Astrocyte (in vitro differentiated cells and primary cell): ENCODE measurements at places on chromosomes 1 and 21. TPM values are rescaled to one million over a fixed set of nuclear protein-coding genes. Genes with fewer than 3 reads are reported as not detected.

Gene LCE1C
- not detected in 2 replicates for total RNA-seq

Gene HMGCS2
- total RNA-seq: not detected in 2 replicates

Gene FCGR3B
- not detected in 2 replicates for total RNA-seq

Gene C1orf115
- total RNA-seq: 1.1 and 1.8 TPM in 2 replicates

Gene GPR25
- not detected in 2 replicates for total RNA-seq

Gene OR2W3
- total RNA-seq: 4.0 and 5.9 TPM in 2 replicates

Gene SELE
- not detected in 2 replicates for total RNA-seq

Gene OSBPL9
- total RNA-seq: 115 and 117 TPM in 2 replicates

Gene FCRL2
- not detected in 2 replicates for total RNA-seq

Gene C8B
- total RNA-seq: not detected in 2 replicates

Gene MYOC
- total RNA-seq: not detected in 2 replicates

Gene CRP
- not detected in 2 replicates for total RNA-seq

Gene CCNL2
- total RNA-seq: 194 and 197 TPM in 2 replicates

Gene COL18A1
- 616 and 692 TPM in 2 replicates for total RNA-seq

Gene CASZ1
- total RNA-seq: 3.5 and 4.0 TPM in 2 replicates

Gene ALPL
- 24.3 and 45.4 TPM in 2 replicates for total RNA-seq

Gene NR1I3
- total RNA-seq: not detected in 2 replicates

Gene KCNA3
- 0.09 TPM in 1 of 2 replicates, not detected in the other for total RNA-seq

Gene TRNP1
- total RNA-seq: 16.4 and 19.2 TPM in 2 replicates

Gene SLC35D1
- 12.7 and 13.1 TPM in 2 replicates for total RNA-seq

Gene SSR2
- total RNA-seq: 236 and 244 TPM in 2 replicates

Gene TAS1R1
- total RNA-seq: not detected in 2 replicates

Gene ACOT11
- 1.5 and 2.7 TPM in 2 replicates for total RNA-seq

Gene SPATA21
- total RNA-seq: not detected in 2 replicates

Gene TESK2
- 1.7 and 2.0 TPM in 2 replicates for total RNA-seq

Gene TMEM240
- 7.0 and 9.0 TPM in 2 replicates for total RNA-seq

Gene FLG2
- total RNA-seq: not detected in 2 replicates

Gene RGS18
- total RNA-seq: not detected in 2 replicates

Gene TDRD10
- total RNA-seq: not detected in 2 replicates

Gene COL11A1
- 810 and 1,029 TPM in 2 replicates for total RNA-seq

Gene SLC26A9
- total RNA-seq: not detected in 2 replicates

Gene IFNGR2
- total RNA-seq: 58.9 and 69.9 TPM in 2 replicates

Gene RGS13
- not detected in 2 replicates for total RNA-seq

Gene AKR7A3
- total RNA-seq: 0.20 and 0.55 TPM in 2 replicates

Gene HENMT1
- total RNA-seq: 2.2 and 2.5 TPM in 2 replicates

Gene KCNC4
- total RNA-seq: 2.6 and 3.1 TPM in 2 replicates

Gene LAD1
- 0.29 and 1.2 TPM in 2 replicates for total RNA-seq

Gene FAM177B
- total RNA-seq: not detected in 2 replicates

Gene ENAH
- 749 and 829 TPM in 2 replicates for total RNA-seq

Gene PRELP
- 0.07 TPM in 1 of 2 replicates, not detected in the other for total RNA-seq

Gene ATP6V1G3
- not detected in 2 replicates for total RNA-seq

Gene RXFP4
- total RNA-seq: not detected in 2 replicates

Gene SPRR2D
- total RNA-seq: 0.57 TPM in 1 of 2 replicates, not detected in the other

Gene TMCC2
- 10.6 and 10.8 TPM in 2 replicates for total RNA-seq

Gene ANXA9
- total RNA-seq: not detected in 2 replicates

Gene RBM11
- 2.6 and 3.4 TPM in 2 replicates for total RNA-seq

Gene ZCCHC17
- 43.4 and 51.3 TPM in 2 replicates for total RNA-seq

Gene PRMT6
- 14.2 and 14.9 TPM in 2 replicates for total RNA-seq

Gene HEYL
- total RNA-seq: 1.1 and 3.1 TPM in 2 replicates
